ENCODE measurements at places on chromosomes 1 and 21.

DNA sequence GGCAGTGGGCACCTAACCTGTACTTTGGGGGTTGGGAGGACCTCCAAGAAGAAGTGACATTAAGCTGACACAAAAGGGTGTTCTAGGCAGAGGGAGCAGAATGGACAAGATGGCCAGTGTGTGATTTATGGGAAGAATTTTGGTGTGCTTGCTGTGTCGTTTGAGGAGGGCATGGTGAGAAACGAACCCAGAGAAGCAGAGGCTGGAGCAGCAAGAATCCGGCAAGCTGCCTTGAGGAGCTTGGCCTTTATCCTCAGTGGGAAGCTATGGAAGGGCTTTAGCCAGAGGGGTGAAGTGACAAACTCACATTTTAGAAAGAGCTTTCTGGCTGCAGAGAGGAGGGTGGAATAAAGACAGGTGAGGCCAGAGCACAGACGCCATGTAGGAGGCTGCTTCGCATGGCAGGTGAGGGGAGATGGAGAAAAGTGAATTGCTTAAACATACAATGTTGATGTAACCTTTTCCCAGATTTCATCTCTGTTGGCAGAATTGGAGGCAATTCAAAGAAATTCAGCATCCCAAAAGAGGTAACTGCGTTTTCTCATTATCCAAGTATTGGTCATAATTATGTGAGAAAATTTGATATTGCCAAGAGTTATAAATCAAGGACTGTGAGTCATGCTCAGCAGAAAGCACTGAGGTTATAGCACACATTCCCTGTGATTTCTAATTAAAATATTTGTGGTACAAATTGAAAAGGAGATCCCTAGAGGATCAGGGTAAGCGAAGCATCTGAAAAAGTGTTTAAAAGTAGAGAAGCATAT, 26.5 kb downstream of the TRIM45 start:
- no peak for DNase-seq

DNA sequence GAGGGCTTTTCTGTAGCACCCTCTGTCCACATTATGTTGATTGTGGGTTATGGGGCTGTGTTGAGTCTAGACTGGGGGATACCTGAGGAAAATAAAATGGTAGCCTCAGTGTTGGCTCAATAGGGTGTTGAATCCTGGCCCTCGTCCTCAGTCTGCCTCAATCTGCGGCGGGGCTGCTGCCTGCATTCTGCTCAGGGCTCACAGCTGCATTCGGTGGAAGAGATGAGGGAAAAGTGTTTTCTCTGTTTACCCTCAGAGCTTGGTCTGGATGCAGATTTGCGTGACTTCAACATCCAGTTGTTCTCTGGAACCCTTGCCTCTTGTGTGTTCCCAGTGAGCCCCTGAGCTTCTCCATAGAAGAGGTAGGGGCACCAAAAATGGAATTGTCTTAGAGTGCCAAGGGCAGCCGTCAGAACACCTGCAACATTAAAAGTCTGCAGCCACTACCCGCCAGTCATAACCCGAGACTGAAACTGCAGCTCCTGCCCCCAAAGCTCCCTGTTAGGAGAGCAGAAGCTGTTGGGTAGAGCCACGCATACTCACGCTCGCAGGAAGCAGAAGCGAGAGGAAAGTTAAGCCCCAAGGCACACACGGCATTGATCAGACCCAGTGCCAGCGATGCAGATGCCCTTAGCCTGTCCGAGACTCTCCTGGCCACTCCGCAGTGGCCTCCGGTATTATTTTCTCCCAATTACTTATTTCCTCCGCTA, 215.3 kb upstream of the C1orf174 start:
- no peak for DNase-seq

DNA sequence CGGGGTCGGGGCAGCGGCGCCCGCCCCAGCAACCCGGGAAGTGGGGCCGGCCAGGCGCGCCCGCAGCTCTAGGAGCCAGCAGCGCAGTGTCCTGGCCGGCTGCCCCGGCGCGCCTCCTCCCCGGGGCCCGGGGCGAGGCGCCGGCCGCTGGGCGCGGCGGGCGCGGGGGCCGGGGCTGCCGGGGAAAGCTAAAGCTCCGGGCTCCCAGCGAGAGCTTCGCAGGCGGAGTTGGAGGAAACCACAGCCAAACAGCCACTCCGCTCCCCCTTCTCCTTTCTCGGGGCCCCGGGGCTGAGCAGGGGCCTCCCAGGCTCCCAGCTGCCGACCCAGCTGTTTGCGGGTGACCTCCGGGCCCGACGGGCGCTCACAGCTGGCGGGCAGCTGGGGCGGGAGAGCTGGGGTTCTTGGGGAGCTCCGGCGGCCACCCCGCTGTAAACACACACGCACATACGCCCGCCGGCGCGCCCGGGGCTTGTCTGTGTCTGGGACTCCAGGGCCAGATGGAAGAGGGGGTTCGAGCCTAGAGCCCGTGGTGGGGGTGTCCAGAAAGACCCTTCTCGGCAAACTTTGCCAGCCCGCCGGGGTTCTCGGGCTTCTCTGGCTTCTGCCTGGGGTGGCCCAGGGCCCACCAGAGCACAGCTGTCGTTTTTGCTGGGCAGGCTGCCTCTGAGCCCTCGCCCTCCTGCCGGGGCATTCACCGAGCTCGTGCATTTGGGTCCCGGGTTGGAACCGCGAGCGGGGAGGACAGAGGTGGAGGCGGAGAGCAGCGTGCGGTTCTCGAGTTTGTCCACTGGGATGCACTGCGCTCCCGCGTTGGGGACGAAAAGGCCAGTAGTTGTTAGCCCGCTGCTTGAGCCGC, 1.5 kb downstream of the AJAP1 start:
- DNase-seq = no peak

DNA sequence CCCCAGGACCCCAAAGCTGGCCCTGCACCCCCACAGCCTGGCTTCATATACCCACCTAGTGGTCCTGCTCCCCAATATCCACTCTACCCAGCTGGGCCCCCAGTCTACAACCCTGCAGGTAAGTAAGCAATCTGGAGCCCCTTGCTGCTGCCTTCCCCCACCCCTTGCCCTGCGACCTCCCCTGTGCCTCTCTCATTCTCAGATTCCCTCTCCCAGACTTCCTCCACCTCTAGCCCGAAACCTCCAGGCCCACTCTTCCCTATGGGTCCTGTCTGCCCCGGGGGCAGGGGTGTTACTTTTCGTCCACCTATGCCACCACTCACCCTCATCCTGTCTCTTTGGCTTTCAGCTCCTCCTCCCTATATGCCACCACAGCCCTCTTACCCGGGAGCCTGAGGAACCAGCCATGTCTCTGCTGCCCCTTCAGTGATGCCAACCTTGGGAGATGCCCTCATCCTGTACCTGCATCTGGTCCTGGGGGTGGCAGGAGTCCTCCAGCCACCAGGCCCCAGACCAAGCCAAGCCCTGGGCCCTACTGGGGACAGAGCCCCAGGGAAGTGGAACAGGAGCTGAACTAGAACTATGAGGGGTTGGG, 2.9 kb downstream of the SHISA4 start:
- no peak for DNase-seq

DNA sequence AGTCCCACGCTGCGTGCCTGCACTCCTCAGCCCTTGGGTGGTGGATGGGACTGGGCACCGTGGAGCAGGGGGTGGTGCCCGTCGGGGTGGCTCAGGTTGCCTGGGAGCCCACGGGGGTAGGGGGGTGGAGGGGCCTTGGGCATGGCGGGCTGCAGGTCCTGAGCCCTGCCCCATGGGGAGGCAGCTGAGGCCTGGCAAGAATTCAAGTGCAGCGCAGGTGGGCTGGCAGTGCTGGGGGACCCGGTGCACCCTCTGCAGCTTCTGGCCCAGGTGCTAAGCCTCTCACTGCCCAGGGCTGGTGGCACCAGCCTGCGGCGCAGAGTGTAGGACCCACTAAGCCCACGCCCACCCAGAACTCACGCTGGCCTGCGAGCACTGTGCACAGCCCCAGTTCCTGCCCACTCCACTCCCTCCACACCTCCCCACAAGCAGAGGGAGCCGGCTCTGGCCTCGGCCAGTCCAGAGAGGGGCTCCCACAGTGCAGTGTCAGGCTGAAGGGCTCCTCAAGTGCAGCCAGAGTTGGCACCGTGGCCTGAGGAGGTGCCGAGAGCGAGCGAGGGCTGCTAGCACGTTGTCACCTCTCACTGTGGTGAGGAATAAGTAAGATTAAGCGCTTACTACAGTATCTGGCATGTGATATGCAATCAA, 12.8 kb downstream of the TNNI3K start:
- DNase-seq = no peak

DNA sequence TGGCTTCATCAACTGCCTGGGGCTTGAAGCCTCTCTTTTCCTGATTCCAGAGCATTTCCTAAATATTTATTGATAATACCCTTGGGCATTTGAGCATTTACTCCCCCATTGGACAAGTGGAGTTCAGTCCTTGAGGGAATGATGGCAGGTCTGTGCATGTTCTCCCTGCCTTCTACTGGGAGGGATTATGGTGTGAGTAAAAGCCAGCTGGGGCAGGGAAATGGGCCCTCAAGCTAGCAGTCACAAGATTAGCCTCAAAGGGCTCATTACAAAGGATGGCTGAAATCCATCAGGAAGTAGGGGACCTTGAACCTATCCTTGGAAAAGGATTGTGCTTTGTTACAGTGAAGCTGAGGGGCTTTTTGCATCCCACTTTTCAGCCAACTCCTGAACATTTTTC, 24.2 kb upstream of the OSBPL9 start:
- no peak for DNase-seq

DNA sequence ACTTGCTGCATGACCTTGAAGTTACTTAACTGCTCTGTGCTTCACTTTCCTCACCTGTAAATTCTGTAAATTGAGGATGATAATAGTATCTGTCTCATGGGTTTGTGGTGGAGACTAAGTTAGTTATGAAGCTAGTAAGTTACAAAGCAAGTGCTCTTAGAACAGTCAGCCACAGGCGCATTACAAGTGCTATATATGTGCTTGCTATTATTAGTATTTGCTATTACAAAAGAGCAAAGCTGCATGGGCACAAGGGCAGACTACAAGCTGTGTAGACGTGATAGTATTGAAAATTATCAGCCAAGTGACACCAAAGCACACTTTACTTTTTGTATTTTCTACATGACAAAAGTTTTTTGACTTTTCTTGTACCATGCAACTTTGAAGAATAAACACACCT, 150.9 kb upstream of the CTTNBP2NL start:
- no peak for DNase-seq

DNA sequence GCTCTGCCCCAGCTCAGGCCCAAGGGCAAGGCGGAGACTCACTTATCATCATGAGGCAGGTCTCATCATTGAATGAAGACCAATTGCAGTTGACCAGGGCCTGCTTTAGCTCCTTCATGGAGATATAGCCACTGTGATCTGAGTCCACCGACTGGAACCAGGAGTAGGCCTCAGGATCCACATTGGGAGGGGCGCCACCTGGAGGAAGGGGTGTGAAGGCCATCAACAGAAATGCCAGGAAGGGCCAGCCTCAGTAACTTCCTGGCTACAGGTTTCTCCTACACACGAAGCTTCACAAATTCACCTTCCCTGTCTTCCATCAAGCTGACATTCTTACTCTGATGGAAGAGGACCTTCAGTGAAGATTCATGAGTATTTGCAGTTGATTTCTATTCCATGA, 11.6 kb downstream of the PEF1 start:
- DNase-seq = no peak

- DNase-seq = no peak
Measured at GRCh38 chr1:234554218-234554697, 55.7 kb downstream of the IRF2BP2 start.

GRCh38 chr1:6351480-6352137, 42.0 kb downstream of the ACOT7 start:
- DNase-seq = no peak

DNA sequence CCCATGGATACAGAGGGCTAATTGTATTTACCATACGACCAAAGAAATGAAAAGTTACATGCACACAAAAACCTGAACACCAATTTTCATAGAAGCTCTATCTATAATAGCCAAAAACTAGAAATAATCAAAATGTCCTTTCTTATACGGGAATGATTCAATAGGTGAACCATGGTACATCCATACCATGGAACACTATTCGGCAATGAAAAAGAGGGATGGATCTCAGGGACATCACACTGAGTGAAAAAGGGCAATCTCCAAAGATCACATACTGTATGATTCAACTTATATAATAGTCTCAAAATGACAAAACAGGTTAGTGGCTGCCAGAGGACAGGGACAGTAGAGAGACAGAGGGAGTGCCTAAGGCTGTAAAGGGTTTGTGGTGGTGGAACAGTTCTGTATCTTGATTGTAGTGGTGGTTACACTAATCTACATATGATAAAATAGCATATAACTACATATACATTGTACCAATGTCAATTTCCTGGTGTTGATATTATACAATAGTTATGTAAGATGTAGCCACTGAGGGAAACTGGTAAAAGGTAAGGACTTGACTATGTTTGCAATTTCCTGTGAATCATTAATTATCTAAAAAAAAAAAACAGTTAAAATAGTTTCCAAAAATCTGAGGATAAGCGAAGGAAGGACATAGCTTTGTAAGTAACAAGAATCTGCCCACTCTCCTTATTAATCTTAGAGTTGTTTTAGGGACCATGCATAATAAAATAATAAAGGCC, 3.7 kb downstream of the RSBN1 start:
- no peak for DNase-seq

- peak; percentile 12 for DNase-seq
Measured at GRCh38 chr1:243748706-243749283, 101.2 kb downstream of the AKT3 start.

- no peak for DNase-seq
Measured at GRCh38 chr1:209302779-209303568, 280.5 kb upstream of the CAMK1G start.

- DNase-seq = no peak
Measured at GRCh38 chr1:225544263-225544662, 108.7 kb downstream of the ENAH start.

DNA sequence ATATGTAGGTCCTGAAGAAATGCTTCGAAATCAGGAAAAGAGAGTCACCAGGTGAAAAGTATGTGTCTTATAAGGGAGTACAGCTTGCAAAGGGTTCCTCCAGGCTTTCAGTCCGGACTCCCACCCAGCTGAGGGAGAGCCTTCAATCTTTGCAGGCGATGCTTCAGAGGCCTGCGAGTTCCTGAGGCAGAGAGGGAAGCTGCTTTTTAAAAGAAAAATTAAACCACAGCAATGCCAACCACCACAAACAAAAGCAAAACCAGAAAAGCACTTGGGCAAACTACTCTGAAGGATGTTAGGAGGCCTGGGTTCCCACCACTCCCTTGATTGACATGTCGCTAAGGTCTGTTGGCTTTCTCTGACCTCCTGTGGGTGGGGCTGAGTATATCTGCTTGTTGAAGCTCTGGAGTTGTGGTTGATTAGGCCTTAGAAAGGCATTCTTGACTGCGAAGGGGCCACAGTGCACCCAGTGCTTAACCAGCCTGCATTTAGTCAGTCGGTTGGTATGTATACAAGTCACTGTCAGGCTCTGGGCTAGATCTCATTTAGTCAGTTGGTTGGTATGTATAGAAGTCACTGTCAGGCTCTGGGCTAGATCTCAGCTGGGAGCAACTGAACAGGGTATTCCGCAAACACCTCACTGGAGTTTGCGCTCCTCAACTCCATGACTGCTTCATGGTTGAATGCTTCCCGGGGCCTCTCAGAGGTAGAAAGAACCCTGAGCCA, 1.2 kb downstream of the NIPAL3 start:
- peak; percentile 30 for DNase-seq
